Mesangial cell (primary cell): ENCODE measurements at places on chromosomes 2 and 18. TPM values are rescaled to one million over a fixed set of nuclear protein-coding genes. Genes with fewer than 3 reads are reported as not detected.

Gene TRMT61B
- total RNA-seq = 6.8 and 12.7 TPM in 2 replicates

Gene KCNJ13
- 0.13 TPM in 1 of 2 replicates, not detected in the other for total RNA-seq

Gene KCNF1
- not detected in 2 replicates for total RNA-seq

Gene PAX8
- total RNA-seq = 118 and 299 TPM in 2 replicates

Gene ERBB4
- total RNA-seq = 0.16 and 5.2 TPM in 2 replicates

Gene NOL4
- not detected in 2 replicates for total RNA-seq

Gene LYPD1
- total RNA-seq = 158 and 161 TPM in 2 replicates

Gene SCTR
- total RNA-seq = 1.4 TPM in 1 of 2 replicates, not detected in the other

Gene EFEMP1
- 65.4 and 79.4 TPM in 2 replicates for total RNA-seq

Gene SATB2
- total RNA-seq = 1.6 and 3.5 TPM in 2 replicates

Gene CD226
- 0.13 TPM in 1 of 2 replicates, not detected in the other for total RNA-seq

Gene G6PC2
- total RNA-seq = not detected in 2 replicates

Gene PASK
- total RNA-seq = 4.9 and 8.6 TPM in 2 replicates

Gene SLC19A3
- 0.16 and 0.51 TPM in 2 replicates for total RNA-seq

Gene ALPG
- total RNA-seq = not detected in 2 replicates

Gene FAP
- total RNA-seq = 7.3 and 25.0 TPM in 2 replicates

Gene HAAO
- 0.33 and 1.9 TPM in 2 replicates for total RNA-seq

Gene PJVK
- 0.16 and 21.9 TPM in 2 replicates for total RNA-seq

Gene OR6B2
- not detected in 2 replicates for total RNA-seq

Gene DCC
- total RNA-seq = under 0.01 TPM in 1 of 2 replicates, not detected in the other

Gene REG1B
- total RNA-seq = not detected in 2 replicates

Gene CNOT11
- total RNA-seq = 30.4 and 38.9 TPM in 2 replicates

Gene ADCYAP1
- total RNA-seq = 4.6 TPM in 1 of 2 replicates, not detected in the other

Gene RFTN2
- total RNA-seq = 0.16 and 1.0 TPM in 2 replicates

Gene SIX2
- 9.6 and 15.2 TPM in 2 replicates for total RNA-seq

Gene SLC9A4
- total RNA-seq = 0.13 TPM in 1 of 2 replicates, not detected in the other

Gene C2orf80
- total RNA-seq = not detected in 2 replicates

Gene ZNF804A
- total RNA-seq = 0.16 and 0.51 TPM in 2 replicates

Gene GCA
- 11.8 and 15.2 TPM in 2 replicates for total RNA-seq

Gene FIGN
- 3.1 and 6.0 TPM in 2 replicates for total RNA-seq

Gene POTEI
- total RNA-seq = not detected in 2 replicates

Gene CNTNAP5
- not detected in 2 replicates for total RNA-seq

Gene SPHKAP
- under 0.01 and 0.13 TPM in 2 replicates for total RNA-seq

Gene EPB41L3
- total RNA-seq = 15.0 and 25.4 TPM in 2 replicates

Gene MEP1B
- total RNA-seq = not detected in 2 replicates
